ENCODE measurements at places on chromosomes 5 and 9.

- no peak for DNase-seq
These were observed 146.6 kb downstream of the RAPGEF6 start for GRCh38 chr5:131488463-131488862.

- DNase-seq: no peak
These were observed 576.1 kb downstream of the LRRC70 start for GRCh38 chr5:63154476-63155309.

GRCh38 chr5:143539742-143540141, 136.3 kb upstream of the NR3C1 start:
- DNase-seq: no peak

- DNase-seq: no peak
These were observed 5.1 kb downstream of the MYMK start for GRCh38 chr9:133519693-133520092.

DNA sequence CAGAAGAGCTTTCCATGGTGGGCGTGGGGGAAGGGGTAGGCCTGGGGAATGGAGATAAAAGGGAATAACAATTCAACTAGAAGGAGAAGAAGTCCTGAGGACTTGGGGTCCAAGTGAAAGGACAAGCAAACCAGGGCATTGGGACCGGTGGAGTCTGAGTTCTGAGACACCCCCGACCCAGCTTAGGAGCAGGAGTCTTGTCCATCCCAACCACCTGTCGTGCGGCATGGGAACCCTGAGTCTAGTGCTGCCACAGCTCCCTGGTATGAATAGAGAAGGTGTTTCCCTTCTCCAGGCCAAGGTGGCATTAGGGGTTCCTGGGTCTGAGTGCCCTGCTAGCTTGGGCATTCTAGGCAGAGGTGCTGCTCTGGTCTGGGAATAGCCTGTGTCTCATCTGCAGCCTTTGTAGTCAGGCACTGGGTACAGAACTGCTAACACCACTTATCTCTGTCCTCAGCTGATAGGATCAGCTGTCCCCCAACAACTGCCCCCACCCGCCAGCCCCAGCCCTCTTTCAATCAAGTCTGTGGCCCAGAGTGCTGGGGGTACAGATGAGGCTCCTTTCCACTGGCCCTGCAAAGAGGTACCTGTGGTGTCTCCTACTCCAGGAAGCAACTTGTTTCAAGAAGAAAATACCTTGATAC, 9.9 kb downstream of the HNRNPAB start:
- DNase-seq: no peak

- DNase-seq: no peak
These were observed 33.6 kb upstream of the MAMDC2 start for GRCh38 chr9:70010015-70010414.

DNA sequence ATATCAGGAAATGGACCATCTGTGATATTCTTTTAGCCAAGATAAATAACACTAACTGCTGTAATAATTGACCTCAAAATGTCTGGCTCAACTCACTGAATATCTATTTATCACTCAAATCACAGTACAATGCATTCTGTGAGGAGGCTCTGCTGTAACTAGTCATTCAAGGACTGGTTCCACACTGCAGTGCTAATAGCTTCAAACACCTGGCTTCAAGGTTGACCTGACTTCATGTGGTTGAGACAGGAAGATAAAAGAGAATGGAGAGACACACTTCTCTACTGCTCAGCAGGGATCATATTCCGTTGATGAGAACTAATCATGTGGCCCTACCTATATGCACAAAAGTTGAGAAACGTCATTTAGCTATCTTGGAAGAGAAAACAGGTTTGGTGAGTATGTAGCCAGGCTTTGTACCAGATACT, 3.4 kb upstream of the RHOBTB3 start:
- DNase-seq: peak; percentile 42

DNA sequence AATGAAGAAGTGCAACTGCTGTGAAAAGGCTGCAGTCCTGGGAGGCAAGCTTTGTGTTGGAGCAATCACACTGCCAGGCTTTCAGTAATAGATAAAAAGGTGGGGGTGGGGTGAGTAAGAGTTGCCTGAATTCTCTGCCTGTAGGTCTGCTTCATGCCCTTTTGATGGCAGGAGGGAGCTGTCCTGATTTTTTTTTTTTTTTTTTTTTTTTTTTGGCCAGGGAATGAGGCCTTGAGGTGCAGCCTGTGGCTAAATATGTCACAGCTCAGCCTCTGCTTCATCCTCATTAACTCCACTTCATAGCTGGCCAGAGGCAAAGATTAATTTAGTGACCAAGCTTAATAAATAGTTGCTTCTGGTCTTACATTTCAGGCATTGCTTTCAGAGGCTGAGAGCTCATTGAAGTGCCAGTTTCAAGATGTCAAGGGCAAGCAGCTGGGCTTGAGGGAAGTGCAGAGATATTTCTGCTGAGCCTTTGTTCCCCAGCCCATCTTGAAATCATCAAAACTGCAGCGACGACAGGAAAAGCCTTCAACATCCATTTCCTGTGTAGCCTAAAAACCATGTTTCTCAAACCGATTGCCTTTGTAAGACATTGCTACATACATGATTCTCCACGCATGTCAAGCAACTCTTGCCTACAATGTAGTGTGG, 134.7 kb downstream of the MACIR start:
- no peak for DNase-seq

- DNase-seq: no peak
These were observed 23.4 kb downstream of the CEMIP2 start for GRCh38 chr9:71744754-71745521.

DNA sequence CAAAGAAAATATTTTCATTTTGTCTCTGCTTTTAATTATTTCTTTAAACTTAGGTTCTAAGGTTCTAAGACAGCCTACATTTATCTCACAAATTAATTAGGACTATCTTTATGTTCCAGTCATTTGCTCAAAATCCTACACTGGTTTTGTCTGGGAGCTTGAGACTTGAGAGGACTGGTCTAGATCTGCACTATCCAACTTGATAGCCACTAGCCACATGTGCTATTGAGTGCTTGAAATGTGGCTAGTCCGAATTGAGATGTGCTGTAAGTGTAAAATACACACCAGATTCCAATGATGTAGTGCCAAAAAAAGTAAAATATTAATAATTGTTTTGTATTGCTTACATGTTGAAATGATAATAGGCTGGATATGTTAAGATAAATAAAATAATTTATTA, 7.2 kb downstream of the CDC37L1 start:
- DNase-seq: no peak

GRCh38 chr9:18438300-18438925, 35.5 kb upstream of the ADAMTSL1 start:
- DNase-seq: no peak

- no peak for DNase-seq
These were observed 102.6 kb upstream of the COL5A1 start for GRCh38 chr9:134538856-134539566.

Data from NCI-H1105 treated with DMSO at 0.1 percent for 48 hours (cell line).